Activated B cell treated with CpG ODN at 0.5 μM for 24 hours (primary cell): ENCODE measurements at places on chromosomes 7 and 10.

GRCh38 chr10:80544316-80544953, 6.7 kb downstream of the SH2D4B start:
- DNase-seq = no peak
- no peak overlapping the region for H3K27ac ChIP-seq
- peaks cover 8% of the 10 kb centered on the region for H3K27me3 ChIP-seq
- no peak overlapping the region for H3K4me3 ChIP-seq
- H3K36me3 ChIP-seq = no peaks in the 10 kb centered on the region
- peaks cover 34% of the 10 kb centered on the region for H3K4me1 ChIP-seq

- no peaks in the 10 kb centered on the region for H3K36me3 ChIP-seq
- no peaks in the 10 kb centered on the region for H3K27me3 ChIP-seq
- no peak overlapping the region for H3K4me3 ChIP-seq
- DNase-seq = no peak
- no peak overlapping the region for H3K27ac ChIP-seq
- H3K4me1 ChIP-seq = peaks cover 12% of the 10 kb centered on the region
These were observed 123.4 kb downstream of the REEP3 start for GRCh38 chr10:63644418-63645142.

- no peaks in the 10 kb centered on the region for H3K27me3 ChIP-seq
- H3K4me1 ChIP-seq = no peaks in the 10 kb centered on the region
- H3K4me3 ChIP-seq = no peak overlapping the region
- H3K27ac ChIP-seq = no peak overlapping the region
- DNase-seq = no peak
These were observed 5.7 kb upstream of the MKRN1 start for GRCh38 chr7:140484951-140485499.

DNA sequence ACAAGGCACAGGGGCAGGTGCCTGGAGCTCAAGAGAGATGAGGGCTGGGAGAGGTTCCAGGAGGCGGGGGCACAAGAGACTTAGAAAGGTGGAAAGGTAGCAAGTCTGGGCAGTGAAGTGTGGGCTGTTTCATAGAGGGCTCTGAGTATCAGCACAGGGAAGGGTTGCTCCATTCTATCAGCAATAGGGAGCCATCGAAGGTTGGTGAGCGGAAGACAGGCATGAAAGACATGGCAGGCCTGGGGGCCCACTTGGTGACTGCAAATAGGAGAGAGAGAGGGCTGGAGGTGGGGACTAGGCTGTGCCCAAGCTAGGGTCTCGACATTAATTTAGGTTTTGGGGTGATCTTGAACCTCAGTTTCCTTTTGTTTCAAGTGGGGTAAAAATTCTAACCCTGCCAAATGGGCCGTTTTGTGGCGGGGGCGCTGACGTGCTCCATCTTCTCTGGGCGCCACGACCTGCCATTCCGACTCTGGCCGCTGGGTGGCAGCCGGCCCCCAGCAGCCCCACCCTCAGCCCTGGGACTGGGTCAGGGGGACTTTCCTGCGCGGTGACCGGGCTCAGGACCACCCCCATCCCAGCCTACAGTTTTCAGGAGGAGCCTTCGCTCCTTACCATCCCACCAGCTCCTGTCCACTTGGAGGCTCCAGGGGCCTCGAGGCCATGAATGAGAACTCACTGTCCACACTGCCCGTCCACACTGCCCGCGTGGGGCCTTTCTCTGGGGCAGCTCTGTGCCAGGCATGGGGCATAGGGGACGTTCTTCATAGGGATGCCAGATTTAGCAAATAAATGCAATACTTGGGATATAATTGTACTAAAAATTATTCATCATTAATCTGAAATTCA, 37.2 kb upstream of the PCBD1 start:
- H3K4me3 ChIP-seq = no peak overlapping the region
- peak; percentile 52 for DNase-seq
- H3K27me3 ChIP-seq = peaks cover 25% of the 10 kb centered on the region
- no peak overlapping the region for H3K27ac ChIP-seq
- no peaks in the 10 kb centered on the region for H3K36me3 ChIP-seq

- H3K4me3 ChIP-seq = no peak overlapping the region
- H3K36me3 ChIP-seq = no peaks in the 10 kb centered on the region
- DNase-seq = no peak
- H3K27ac ChIP-seq = no peak overlapping the region
- H3K27me3 ChIP-seq = peaks cover 6% of the 10 kb centered on the region
These were observed 379.7 kb downstream of the PHTF2 start for GRCh38 chr7:78178319-78178718.

GRCh38 chr10:125857185-125857760, 23.8 kb downstream of the DHX32 start:
- H3K4me1 ChIP-seq = no peaks in the 10 kb centered on the region
- no peak overlapping the region for H3K27ac ChIP-seq
- no peaks in the 10 kb centered on the region for H3K27me3 ChIP-seq

GRCh38 chr10:7519351-7519750, 108.5 kb upstream of the SFMBT2 start:
- no peak overlapping the region for H3K27ac ChIP-seq
- peaks cover 11% of the 10 kb centered on the region for H3K4me1 ChIP-seq
- H3K27me3 ChIP-seq = no peaks in the 10 kb centered on the region
- DNase-seq = no peak

- no peak for DNase-seq
- peaks cover 2% of the 10 kb centered on the region for H3K27me3 ChIP-seq
- H3K4me1 ChIP-seq = no peaks in the 10 kb centered on the region
- no peak overlapping the region for H3K4me3 ChIP-seq
These were observed 34.0 kb downstream of the SMKR1 start for GRCh38 chr7:129536323-129536722.

GRCh38 chr10:110709964-110710587, 65.9 kb downstream of the RBM20 start:
- H3K4me3 ChIP-seq = no peak overlapping the region
- no peak overlapping the region for H3K27ac ChIP-seq
- DNase-seq = no peak
- no peaks in the 10 kb centered on the region for H3K36me3 ChIP-seq

DNA sequence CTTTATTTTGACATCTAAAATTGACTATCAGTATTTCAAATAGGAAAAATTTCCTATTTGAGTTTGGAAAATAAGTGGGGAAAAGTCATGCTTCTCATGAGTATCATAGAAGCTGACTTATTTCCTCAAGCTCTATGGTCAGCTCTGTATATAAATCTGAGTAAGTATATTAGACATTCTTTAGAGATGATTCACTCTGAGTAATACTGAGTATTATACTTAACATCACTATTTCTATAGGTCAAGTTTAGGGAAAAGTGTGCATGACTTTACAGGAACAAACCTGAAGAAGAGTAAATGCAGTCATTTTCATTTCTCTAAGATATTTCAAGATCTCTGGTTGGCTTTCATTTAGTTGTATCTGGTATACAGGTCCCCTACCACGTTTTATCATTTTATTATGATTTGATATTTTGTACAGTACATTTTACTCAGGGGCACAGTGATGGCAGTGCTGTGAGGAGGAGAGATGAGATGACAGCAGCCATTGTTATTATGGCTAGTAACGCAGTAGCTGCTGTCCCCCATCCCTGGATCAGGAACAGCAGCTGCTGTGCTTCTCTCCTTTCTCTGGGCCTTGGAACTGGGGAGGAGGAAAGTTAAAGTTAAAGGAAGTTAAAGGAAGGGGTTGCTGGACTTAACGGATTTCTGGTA, 15.2 kb downstream of the SND1 start:
- H3K27ac ChIP-seq = no peak overlapping the region
- peaks cover 48% of the 10 kb centered on the region for H3K36me3 ChIP-seq
- no peaks in the 10 kb centered on the region for H3K27me3 ChIP-seq
- H3K4me3 ChIP-seq = no peak overlapping the region
